ENCODE measurements at places on chromosomes 5 and 9. TPM values are rescaled to one million over a fixed set of nuclear protein-coding genes. Genes with fewer than 3 reads are reported as not detected.

Gene FAM200C
- total RNA-seq = 6.3 TPM

Gene OLFML2A
- total RNA-seq = 7.4 TPM

Gene PCDHGA2
- not detected for total RNA-seq

DNA sequence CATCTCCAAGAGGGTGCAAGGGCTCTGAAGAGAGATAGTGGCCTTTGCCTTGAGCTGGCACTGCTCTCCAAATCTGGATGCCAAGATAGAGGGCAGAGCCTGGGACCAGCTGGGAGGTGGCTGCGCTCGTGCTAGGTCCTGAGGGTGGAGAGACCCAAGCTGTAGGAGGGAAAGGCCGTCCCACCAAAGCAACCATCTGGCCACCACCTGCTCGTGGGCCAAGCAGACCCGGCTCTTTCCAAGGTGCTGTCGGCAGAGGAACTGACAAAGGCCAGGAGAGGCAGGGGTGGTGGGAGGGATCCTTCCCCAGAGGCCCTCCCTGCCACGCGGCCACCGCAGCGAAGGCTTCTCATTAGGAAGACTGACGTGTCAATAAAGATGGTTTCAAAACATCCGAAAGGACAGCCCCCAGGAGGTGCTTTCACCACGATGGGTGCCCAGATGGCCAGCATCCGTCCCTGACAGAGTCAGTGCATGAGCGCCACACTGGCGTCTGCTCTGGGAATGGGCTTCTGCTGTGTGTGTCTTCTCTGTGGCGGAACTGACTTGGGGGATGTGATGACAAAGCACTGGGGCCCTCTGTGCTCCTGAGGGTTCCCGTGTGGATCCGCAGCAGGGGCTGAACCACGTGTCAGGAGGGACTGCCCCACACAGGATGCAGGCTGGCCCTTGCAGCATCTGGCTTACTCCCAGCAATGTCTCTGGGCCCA lies 213.5 kb downstream of the FANCC start:
- peak; percentile 40 for DNase-seq

- no peak for DNase-seq
Measured at GRCh38 chr5:116646611-116647289, 72.1 kb upstream of the SEMA6A start.

DNA sequence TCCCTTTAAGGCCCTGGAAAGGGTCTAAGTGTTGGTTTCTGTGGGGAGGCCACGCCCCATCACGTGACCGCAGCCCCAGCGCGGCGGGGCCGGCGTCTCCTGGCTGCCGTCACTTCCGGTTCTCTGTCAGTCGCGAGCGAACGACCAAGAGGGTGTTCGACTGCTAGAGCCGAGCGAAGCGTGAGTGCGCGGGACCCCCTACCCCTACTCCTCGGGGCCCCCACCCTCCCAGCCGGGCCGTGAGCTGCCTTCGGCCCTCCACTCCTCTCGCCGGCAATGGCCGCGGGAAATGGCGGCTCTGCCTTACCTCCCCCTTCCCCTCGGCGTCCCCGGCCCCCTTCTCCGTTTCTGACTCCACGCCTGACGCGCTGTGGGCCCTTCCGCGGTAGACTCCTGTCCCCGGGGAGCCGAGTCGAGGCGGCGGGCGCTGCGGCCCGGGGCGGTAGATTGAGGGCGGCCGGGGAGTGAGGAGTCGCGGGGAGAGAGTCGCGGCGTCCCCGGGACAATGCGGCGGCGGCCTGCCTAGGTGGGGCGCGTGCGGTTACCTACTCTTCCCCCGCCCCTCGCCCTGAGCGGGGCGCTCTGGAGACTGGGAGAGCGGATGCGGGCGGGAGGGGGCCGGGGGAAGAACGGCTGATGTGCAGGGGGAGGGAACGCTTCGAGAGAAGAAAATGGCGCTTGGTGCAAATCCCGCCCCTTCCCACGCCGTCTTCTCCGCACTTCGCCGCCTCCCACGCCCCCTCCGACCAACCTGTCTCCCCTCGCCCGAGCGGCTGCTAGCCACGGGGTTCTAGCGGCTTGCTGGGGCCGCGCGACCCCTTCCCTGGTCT lies at the start of gene SUB1:
Gene SUB1, plus strand, starts transcription at position 112 of the 830 bp plus-strand sequence. CDS start 2,956 bp downstream, outside the sequence.
- peak; percentile 93 for DNase-seq

DNA sequence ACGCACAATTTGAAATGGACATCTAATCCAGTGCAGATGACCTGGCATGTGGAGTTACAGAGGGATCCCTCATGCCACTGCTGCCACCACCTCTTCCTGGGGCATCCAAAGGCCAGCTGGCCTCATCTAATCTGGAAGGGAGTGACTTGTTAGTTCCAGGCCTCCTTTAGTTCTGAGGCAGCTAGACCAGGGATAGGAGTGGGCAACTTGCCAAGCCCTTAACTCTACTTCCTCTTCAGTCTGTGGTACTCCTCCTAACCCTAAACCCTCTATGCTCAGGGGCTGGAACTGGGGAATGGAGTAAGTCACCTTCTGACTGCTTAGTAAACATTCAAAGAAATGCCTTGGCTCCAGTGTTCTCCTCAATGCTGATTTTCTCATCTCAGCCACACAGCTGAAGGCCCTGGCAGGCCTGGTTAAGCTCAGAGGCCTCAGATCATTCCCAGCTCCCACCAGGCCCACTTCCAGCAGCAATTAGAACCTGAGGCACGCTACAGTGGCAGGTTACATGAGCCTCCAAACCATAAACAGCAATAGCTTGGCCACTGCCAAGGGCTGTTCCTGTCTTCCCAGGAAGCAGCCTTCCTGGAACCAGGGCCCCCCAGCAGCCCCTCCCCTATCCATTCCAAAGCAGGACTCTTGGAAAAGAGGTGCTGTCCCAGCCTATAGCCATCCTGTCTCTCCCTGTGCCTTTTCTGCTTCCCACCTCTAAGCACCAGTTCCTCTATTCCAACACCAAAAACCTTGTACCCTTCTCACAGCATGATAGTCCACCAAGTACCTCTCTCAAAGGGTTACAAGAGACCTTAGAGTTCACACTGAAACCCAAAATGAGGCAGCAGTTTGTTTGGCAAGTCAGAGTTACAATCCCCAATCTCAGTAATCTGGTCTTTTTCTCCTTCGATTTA lies 2.0 kb downstream of the EIF4EBP3 start:
- no peak for DNase-seq

GRCh38 chr9:86175223-86175622 lies 75.9 kb upstream of the GOLM1 start:
- no peak for DNase-seq

DNA sequence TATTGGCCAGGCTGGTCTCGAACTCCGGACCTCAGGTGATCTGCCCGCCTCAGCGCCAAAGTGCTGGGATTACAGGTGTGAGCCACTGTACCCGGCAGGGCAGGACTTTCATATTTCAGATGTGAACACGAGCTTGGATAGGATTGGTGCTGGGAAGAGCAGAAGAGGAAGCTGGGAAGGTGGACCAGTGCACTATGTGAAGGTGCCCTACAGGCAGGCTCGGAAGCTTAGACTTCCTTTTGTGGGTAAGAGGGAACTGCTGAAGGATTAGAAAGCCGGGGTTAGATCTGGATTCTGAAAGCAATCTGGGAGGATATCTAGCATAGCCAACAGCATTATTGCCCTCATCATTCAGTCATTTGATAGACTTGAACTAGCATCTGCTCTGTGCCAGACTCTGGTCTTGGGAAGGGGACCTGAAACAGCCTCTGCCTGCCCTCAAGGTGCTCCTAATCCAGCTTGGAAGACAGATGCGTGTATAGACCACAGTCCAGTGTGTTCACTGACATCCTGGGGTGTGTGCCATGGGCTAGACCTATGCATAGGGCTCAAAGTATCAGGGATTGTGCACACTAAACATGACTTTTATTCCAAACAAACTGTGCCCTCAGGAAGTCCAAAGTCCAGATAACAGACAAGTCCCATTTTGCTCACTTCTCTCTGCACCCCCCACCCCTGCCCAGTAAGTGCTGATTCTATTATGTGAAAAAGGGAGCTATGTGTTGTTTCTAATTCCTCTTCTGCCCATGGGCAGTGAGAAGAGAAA lies 637 bp downstream of the CBY3 start:
- DNase-seq = no peak

GRCh38 chr5:33891788-33892619 lies at the start of gene ADAMTS12:
TSS of gene ADAMTS12 (minus strand) at chr5:33891990. CDS start at chr5:33891856, 134 bp downstream.
- peak; percentile 89 for DNase-seq

DNA sequence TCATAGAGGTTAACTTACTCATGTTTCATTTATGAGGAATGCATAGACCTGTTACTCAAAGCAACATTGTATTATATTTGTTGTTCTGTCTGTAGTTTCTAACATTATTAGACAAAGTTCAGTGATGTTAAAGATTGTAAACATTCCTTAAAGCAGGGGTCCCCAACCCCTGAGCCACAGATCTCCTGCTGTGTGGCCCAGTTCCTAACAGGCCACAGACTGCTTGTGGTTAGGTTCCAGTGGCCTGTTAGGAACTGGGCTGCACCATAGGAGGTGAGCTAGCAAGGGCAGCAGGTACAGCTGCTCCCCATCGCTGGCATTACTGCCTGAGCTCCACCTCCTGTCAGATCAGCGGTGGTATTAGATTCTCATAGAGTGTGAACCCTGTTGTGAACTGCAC lies 181.1 kb downstream of the KDM4C start:
- no peak for DNase-seq

GRCh38 chr5:18397891-18398290 lies 763.6 kb downstream of the TAF11L14 start:
- no peak for DNase-seq

- no peak for DNase-seq
Measured at GRCh38 chr5:68053202-68053601, 162.4 kb upstream of the PIK3R1 start.

- no peak for DNase-seq
Measured at GRCh38 chr9:72951520-72952380, 1.1 kb downstream of the ALDH1A1 start.

- DNase-seq = no peak
Measured at GRCh38 chr9:21326526-21327139, 8.6 kb downstream of the KLHL9 start.
